ENCODE measurements at places on chromosomes 6 and 20.

DNA sequence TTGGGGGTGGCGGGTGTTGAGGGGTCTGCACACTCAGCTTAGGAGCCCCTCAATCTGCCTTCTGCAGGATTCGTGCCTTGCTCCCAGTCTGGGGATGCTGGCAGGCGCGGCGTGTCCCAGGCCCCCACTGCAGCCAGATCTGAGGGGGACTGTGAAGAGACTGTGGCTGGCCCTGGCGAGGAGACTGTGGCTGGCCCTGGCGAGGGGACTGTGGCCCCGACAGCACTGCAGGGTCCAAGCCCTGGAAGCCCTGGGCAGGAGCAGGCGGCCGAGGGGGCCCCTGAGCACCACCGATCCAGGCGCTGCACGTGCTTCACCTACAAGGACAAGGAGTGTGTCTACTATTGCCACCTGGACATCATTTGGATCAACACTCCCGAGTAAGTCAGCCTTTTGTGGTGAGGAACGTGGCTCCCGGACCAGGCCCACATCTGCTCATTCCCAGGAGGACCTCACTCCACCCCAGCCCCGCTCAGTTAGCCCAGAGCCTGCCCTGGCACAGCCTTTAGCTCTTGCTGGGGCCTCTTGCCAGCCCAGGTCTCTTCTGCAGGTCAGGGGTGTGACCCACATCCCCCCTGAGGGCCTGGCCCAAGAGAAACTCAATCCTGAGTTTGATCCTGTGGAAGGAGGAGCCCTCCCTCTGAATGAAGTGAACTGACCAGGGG lies 1.1 kb downstream of the EDN3 start:
- no peaks in the 10 kb centered on the region for H3K36me3 ChIP-seq
- no peak overlapping the region for H3K27ac ChIP-seq
- DNase-seq, result no peak
- peaks cover 34% of the 10 kb centered on the region for H3K27me3 ChIP-seq
- no peaks in the 10 kb centered on the region for H3K4me1 ChIP-seq
- H3K4me3 ChIP-seq, result no peak overlapping the region

DNA sequence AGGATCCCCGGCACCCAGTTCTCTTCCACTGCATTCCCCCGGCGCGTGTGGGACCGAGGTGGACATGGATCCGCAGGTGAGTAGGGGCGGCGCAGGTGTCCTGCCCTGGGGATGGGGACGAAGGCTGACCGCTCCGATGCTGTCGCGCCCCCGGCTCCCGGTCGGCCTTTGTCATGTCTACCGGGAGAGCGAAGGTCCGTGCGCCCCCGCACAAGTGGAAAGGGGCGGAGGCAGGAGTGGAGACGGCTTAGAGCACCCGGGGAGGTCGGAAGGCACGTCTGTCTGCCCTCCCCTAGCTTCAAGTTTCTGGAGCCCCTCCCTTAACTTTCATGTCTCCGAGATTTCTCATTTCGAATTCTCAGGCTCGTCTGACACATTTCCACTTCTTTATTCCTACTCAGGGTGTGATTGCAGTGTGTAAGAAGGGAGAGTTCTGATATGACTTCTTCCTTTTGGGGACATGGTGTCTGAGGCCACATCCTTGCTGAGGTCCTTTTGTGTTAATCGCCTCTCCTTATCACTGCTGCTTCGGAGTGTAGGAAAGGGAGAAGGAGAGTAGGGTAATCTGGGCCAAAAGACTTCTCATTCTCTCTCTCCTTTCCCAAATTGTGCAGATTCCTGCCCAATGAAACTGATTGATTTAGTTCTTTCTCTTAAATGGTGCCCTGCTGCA lies 435 bp downstream of the KIFC1 start:
- DNase-seq, result peak; percentile 41
- H3K27me3 ChIP-seq, result no peaks in the 10 kb centered on the region
- H3K36me3 ChIP-seq, result no peaks in the 10 kb centered on the region

GRCh38 chr6:39280247-39280731 lies 33.9 kb downstream of the KCNK17 start:
- H3K36me3 ChIP-seq, result no peaks in the 10 kb centered on the region
- no peak overlapping the region for H3K4me3 ChIP-seq
- DNase-seq, result no peak
- no peaks in the 10 kb centered on the region for H3K27me3 ChIP-seq
- no peak overlapping the region for H3K27ac ChIP-seq
- H3K4me1 ChIP-seq, result no peaks in the 10 kb centered on the region

DNA sequence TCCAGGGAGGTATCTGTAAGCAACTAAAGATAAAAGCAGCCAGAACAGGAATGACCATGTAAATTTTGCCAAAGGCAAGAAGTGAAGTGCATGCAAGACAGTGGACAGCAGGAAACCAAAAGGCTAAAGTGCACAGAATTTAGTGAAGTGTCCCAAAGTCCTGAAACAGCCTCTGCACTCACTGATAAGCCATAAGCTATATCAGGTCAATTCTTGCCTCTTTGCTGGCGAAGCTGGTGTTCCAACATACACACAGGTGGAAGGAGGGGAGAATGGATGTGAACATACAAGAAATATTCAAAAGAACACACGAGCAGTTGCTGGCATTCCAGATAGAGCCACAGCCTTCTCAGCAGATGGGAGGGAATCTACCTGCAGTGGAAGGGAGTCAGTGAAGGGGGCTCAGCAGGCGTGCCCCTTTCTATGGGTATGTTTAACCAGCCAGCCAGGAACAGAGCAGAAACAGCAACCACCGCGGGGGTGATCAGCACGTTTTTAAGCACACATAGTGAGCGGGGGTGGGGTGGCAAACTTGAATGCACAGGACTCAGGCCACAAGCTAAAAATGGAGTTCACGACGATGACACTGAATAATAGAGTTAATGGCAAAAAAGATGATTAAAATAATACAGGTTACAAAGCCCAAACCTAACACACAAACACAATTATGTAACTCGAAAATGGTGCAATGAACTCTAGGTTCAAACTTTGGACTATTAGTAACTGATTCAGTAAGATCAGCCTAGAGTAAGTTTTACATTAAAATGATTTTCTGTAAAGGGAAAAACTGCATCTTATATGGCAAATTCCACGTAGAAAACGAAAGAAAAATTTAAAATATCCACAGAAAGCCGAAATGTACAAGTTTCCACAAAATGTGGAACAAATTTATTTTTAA lies 1.2 kb downstream of the ECI2 start:
- H3K27me3 ChIP-seq, result no peaks in the 10 kb centered on the region
- no peaks in the 10 kb centered on the region for H3K4me1 ChIP-seq
- DNase-seq, result peak; percentile 36
- H3K4me3 ChIP-seq, result no peak overlapping the region

GRCh38 chr20:22353586-22353985 lies 230.8 kb downstream of the FOXA2 start:
- no peaks in the 10 kb centered on the region for H3K36me3 ChIP-seq
- H3K4me3 ChIP-seq, result no peak overlapping the region
- H3K4me1 ChIP-seq, result no peaks in the 10 kb centered on the region
- no peaks in the 10 kb centered on the region for H3K27me3 ChIP-seq
- no peak overlapping the region for H3K27ac ChIP-seq

- H3K36me3 ChIP-seq, result no peaks in the 10 kb centered on the region
- no peak overlapping the region for H3K4me3 ChIP-seq
- no peaks in the 10 kb centered on the region for H3K4me1 ChIP-seq
- no peak overlapping the region for H3K27ac ChIP-seq
Observed at GRCh38 chr6:166853371-166854325, 102.7 kb downstream of the RNASET2 start.

DNA sequence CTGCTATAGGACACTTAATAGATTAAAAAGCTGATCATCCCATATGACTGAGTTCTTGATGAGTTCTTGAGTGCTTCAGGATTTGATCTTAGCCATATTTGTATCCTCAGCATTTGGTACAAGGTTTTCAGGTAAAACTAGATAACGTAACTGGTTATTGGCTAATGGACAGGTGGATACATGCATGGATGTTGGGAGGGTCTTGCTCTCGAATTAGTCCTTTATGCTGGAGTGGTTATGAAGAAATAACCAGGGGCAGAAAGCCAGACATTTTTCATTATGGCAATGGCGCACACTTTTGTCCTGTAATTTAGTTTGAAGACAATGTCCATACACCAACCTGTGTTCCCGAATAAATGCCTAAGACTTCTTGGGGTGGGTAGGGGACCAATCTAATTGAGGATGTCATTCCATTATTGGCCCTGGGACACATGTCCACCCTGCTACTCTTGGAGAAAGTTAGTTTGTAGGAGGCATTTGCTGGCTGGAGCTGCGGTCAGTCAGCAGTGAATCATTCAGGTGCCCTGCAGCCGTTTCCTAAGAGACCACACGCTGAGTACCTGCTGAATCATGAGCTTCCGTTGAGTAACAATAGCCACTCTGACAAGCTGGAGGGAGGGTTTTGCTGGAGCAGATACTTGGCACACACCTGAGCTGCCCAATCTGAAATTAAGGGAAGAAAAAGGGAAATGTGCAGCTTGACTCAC lies 194.4 kb downstream of the FOXA2 start:
- DNase-seq, result peak; percentile 85
- H3K27me3 ChIP-seq, result no peaks in the 10 kb centered on the region
- no peak overlapping the region for H3K27ac ChIP-seq
- no peak overlapping the region for H3K4me3 ChIP-seq

DNA sequence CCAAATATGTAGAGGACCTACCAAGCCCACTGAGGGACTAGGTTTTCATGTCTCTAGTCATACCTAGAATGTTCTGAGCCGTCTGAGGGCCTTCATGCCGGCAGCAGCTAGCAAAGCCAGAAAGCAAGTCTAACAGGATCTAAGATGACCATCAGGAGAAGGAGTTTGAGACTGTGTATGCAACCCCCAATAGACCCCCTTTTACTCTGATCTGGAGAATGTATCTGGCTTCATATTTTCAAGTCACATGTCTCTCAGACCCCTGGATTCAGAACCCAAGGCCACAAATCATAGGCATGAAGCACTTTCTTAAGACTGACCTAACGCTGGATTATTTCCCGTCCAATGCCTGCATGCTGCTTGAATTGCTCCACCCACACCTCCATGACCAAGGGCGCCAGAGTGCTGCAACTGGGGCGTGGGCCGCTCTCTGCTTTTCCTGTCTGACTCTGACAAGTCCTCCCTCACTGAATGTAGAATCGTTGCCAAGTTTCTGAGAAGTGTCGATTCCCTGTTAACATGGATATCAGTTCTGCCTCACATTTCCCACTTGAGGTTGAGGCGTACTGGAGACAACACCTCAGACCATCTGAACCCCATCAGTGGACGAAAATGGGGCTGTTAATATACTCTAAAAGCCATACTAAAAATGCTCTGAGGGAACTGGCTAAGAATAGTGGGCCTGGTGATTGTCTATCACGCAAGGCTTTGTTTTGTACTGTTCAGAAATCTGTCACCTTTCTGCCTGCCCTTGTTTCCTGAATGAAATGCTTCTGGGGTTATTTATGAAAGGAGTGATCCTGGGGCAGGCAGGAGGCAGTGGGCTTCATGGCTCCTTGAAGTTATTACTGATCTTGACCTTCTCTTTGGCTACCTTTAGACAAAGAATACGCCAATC lies 23.9 kb upstream of the ASXL1 start:
- H3K27ac ChIP-seq, result no peak overlapping the region
- DNase-seq, result no peak
- no peak overlapping the region for H3K4me3 ChIP-seq
- no peaks in the 10 kb centered on the region for H3K4me1 ChIP-seq
- H3K27me3 ChIP-seq, result no peaks in the 10 kb centered on the region

GRCh38 chr6:167870321-167870720 lies 43.6 kb downstream of the AFDN start:
- no peaks in the 10 kb centered on the region for H3K4me1 ChIP-seq
- H3K27ac ChIP-seq, result no peak overlapping the region
- H3K27me3 ChIP-seq, result no peaks in the 10 kb centered on the region
- peaks cover 5% of the 10 kb centered on the region for H3K36me3 ChIP-seq
- no peak overlapping the region for H3K4me3 ChIP-seq

GRCh38 chr6:169724494-169725124 lies at the start of gene PHF10:
Gene PHF10 (minus strand): TSS chr6:169724500. CDS start chr6:169723931, 569 bp downstream.
- H3K36me3 ChIP-seq, result no peaks in the 10 kb centered on the region
- no peaks in the 10 kb centered on the region for H3K27me3 ChIP-seq
- H3K4me3 ChIP-seq, result peak within 1 kb of the TSS; percentile 90
- H3K27ac ChIP-seq, result peak within 1 kb of the TSS; percentile 98
- DNase-seq, result peak; percentile 76

DNA sequence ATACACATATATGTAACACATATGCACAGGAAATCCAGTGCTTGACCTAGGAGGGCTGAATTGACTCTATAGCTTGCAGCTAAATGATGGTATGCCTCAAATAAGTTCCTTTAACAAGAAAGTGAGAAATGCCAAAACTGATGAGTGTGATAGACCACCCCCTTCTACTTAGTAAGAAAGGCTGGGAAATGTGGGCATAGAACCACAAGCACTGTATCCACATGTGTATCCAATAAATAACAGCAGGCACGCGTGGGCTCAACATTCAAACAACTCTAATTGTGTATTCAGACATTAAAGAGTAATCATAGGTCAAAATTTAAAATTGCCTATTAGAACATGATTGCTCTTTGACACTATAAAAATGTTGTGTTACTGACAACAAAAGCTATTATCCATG lies 54.1 kb downstream of the FAM83B start:
- no peak overlapping the region for H3K27ac ChIP-seq
- H3K4me1 ChIP-seq, result peaks cover 2% of the 10 kb centered on the region
- peak; percentile 24 for DNase-seq
- H3K4me3 ChIP-seq, result no peak overlapping the region
- H3K27me3 ChIP-seq, result no peaks in the 10 kb centered on the region
- H3K36me3 ChIP-seq, result no peaks in the 10 kb centered on the region

DNA sequence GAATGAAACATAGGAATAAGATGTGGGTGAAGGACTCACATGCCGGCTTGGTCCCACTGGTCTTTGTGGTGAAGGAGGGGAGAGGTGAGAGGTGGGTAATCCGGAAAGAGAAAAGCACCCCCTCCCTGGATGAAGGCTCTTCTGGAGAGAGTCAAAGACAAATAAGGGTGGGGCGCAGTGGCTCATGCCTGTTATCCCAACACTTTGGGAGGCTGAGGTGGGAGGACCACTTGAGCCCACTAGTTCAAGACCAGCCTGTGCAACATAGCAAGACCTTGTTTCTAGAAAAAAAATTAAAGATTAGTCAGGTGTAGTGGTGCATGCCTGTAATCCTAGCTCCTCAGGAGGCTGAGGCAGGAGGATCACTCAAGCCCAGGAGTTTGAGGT lies 3.1 kb downstream of the LTB start:
- H3K4me3 ChIP-seq, result no peak overlapping the region
- H3K27ac ChIP-seq, result no peak overlapping the region
- H3K27me3 ChIP-seq, result no peaks in the 10 kb centered on the region
- DNase-seq, result no peak
- no peaks in the 10 kb centered on the region for H3K36me3 ChIP-seq

GRCh38 chr20:44279228-44279627 lies 31.8 kb downstream of the FITM2 start:
- H3K4me1 ChIP-seq, result no peaks in the 10 kb centered on the region
- H3K4me3 ChIP-seq, result no peak overlapping the region
- DNase-seq, result no peak

DNA sequence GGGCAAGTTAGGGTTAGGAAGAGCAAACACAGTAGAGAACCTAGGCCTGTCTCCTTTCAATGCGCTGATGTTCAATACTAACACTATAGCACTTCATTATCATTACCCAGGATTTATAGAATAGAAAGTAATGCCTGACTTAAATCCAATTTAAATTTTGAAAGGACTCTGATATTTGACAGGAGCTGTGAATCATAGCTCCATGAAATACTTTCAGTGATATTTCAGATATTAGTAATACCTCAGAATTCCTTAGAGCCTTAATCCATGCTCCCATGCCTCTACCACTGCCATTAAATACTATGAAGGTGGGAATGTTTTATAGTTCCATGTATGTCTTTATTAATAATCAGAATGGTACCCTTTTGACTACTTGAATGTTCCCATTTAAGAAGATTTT lies 530.2 kb downstream of the BCKDHB start:
- no peak overlapping the region for H3K4me3 ChIP-seq
- peaks cover 2% of the 10 kb centered on the region for H3K4me1 ChIP-seq
- no peak for DNase-seq
- no peak overlapping the region for H3K27ac ChIP-seq
